ENCODE measurements at places on chromosomes 13 and 19. TPM values are rescaled to one million over a fixed set of nuclear protein-coding genes. Genes with fewer than 3 reads are reported as not detected.

KLK14 gene
- 0.89 TPM for total RNA-seq

CEACAM7 gene
- total RNA-seq = not detected

DIRAS1 gene
- 8.6 TPM for total RNA-seq

IL12RB1 gene
- total RNA-seq = not detected

ZNF534 gene
- 0.22 TPM for total RNA-seq

ATP4B gene
- total RNA-seq = not detected

POU2F2 gene
- 1.6 TPM for total RNA-seq

JAK3 gene
- total RNA-seq = 0.74 TPM

CEACAM18 gene
- total RNA-seq = not detected

TMEM150B gene
- not detected for total RNA-seq

Measured in progenitor cell of endocrine pancreas (in vitro differentiated cells).